ENCODE measurements at places on chromosomes 1 and 21. TPM values are rescaled to one million over a fixed set of nuclear protein-coding genes. Genes with fewer than 3 reads are reported as not detected.

DNA sequence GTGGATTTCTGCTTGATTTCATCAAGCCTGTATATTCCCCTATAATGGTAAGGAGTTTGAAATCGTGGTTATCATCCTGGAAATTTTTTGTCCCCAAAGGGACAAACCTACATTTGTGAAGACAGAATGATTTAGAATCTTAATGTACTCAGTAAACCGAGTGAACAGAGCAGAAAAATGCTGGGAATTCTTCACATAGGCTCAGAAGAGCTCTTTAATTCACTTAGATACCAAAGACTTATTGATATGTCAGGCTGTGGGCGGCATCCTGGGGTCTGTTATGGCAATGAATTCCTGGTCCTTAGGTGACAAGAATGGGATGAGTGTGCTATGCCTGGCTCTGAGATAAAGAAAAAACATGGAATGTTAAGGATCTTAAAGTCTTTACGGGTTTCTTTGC, 74.9 kb downstream of the ROR1 start:
- H3K36me3 ChIP-seq = no peaks in the 10 kb centered on the region
- no peak for DNase-seq
- H3K27me3 ChIP-seq = no peaks in the 10 kb centered on the region
- H3K4me1 ChIP-seq = no peaks in the 10 kb centered on the region
- no peak overlapping the region for H3K27ac ChIP-seq

DNA sequence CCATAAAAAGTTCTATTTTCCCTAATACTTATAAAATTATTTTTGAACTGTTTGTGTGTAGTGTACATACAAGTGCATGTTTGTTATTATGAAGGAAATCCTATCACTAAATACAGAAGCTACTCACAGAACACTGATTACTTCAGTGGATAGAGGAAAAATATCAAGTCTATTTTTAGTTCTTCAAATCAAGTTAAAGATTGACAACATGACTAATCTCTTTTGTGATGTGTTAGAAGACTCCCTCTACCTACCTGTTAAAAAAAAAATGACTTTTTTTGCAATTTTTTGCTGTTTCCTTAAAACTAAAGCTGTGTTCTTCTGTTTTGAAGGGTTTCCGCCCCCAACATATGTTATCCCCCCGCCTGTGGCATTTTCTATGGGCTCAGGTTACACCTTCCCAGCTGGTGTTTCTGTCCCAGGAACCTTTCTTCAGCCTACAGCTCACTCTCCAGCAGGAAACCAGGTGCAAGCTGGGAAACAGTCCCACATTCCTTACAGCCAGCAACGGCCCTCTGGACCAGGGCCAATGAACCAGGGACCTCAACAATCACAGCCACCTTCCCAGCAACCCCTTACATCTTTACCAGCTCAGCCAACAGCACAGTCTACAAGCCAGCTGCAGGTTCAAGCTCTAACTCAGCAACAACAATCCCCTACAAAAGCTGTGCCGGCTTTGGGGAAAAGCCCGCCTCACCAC, 45.5 kb downstream of the NCF2 start:
- no peak overlapping the region for H3K4me3 ChIP-seq
- H3K4me1 ChIP-seq = no peaks in the 10 kb centered on the region
- peaks cover 90% of the 10 kb centered on the region for H3K36me3 ChIP-seq

DNA sequence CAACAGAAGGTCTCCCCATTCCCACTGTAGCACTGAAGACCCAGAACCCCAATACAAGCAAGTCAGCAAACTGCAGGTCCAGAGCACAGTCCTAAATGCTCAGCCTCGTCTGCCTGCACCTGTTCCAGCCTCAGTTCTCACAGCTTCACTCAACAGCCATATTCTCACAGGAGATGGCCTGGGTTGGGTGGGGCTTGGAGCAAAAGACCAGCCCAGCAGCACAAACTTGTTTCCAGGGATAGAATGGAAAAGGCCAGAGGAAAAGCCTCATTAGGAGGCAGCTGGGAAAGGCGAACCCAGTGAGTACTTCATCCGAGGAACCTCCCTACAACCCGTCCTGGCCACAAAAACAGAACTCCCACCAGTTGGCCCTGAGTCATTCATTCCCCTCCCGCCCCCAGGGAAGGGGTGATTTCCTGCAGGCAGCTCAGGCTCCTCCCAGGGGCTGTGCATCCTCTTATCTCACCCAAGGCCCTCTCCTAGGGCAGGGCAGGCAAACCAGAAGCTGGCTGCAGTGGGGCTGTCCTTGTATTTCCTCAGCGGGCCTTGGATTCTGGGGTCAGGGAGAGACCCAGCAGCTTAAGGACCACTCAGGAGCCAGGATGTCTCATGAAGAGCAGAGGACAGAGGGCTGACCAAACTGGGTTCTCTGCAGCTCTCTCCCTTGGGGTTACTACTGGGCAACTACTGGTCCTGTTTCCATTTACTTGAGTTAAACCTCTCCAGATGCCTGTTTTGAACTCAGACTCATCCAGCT, 7.4 kb upstream of the MPL start:
- H3K27me3 ChIP-seq = no peaks in the 10 kb centered on the region
- no peak overlapping the region for H3K4me3 ChIP-seq
- H3K36me3 ChIP-seq = no peaks in the 10 kb centered on the region
- H3K27ac ChIP-seq = no peak overlapping the region

DNA sequence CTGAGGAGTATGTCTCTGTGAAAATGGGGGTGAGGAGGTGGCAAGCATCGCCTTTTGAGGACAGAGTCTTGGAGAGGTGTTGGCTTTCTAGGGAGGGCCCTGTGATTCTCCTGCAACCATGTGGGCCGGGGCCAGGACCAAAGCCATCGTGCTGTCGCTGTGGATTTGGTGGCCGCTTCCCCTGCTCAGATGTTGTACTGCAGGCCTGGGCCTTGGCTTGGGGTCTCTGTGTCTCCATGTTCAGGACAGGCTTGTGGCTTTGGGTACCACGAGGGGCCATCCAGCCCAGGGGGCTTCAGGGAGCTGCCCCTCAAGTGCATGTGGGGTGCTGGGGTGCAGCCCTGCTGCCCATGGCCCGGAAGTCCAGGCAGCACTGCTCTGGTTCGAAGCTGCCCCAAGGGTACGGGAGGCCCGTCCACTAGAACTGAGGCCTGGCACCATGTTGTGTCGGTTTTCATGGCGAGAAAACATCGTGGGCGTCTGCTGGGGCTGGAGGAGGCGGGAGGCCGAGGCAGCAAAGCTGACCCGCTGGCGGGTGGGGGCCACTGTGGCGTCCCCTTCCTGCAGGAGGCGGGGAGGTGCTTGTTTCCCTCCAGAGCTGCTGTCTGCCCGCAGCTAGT, 55.4 kb downstream of the SKI start:
- no peak for DNase-seq
- H3K4me3 ChIP-seq = no peak overlapping the region
- H3K36me3 ChIP-seq = no peaks in the 10 kb centered on the region
- H3K4me1 ChIP-seq = peaks cover 23% of the 10 kb centered on the region

DNA sequence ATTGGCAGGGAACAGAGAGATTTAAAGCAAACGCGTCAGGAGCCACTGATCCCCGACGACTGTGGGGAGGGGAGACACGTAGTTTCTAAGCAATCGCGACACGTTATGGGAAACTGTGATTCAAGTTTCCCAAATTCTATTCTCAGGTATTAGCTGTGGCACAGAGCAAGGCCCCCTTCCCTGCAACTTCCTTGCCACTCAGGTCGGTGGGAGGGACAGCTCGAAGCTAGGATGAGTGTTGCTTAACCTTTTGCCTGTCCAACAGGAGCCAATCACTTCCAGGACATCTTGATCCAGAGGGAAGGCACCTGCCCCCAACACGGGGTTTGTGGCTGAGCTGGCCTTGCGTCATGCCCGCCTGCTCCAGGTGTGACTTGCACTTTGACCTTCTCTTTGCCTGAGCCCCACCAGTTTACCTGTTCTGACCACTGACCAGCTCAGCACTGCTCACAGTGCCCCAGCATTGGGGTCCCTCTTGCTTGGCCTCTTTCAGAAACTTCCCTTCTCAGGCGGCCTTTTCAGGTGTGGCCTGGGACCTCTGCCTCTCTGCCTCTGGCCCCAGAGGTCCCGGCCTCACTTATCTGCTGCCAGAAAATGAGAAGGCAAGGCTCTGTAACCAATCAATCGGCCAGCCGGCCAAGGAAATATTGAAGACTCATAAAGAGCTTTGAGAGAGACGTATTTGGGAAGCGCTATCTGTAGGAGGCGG, 24.6 kb downstream of the TEX35 start:
- no peak overlapping the region for H3K27ac ChIP-seq
- no peaks in the 10 kb centered on the region for H3K27me3 ChIP-seq
- no peaks in the 10 kb centered on the region for H3K36me3 ChIP-seq

DNA sequence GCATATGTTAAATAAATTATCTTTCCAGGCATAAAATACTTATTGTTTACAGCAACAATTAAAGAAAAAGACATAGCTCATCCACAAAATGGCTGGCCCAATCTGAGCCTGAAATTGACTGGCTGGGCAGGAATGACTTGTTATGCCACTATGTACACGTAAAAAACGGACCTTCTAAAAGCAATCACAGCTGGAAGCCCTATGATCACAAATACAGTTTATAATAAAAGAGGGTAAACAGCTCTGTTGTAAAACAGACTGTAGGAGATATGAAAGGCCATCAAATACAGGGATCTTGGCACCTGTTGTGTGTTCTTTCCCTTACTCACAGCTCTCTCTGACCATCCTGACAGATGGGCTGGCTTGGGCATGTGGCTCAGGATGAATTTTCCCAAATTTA, 70.5 kb upstream of the DMRTA2 start:
- peaks cover 11% of the 10 kb centered on the region for H3K36me3 ChIP-seq
- no peaks in the 10 kb centered on the region for H3K4me1 ChIP-seq
- DNase-seq = no peak
- no peaks in the 10 kb centered on the region for H3K27me3 ChIP-seq
- H3K27ac ChIP-seq = no peak overlapping the region

GRCh38 chr1:25031601-25031965, 101.5 kb upstream of the RUNX3 start:
- peaks cover 98% of the 10 kb centered on the region for H3K4me1 ChIP-seq
- H3K36me3 ChIP-seq = no peaks in the 10 kb centered on the region
- peak; percentile 36 for DNase-seq
- H3K27ac ChIP-seq = peak overlapping the region; percentile 87
- no peak overlapping the region for H3K4me3 ChIP-seq

DNA sequence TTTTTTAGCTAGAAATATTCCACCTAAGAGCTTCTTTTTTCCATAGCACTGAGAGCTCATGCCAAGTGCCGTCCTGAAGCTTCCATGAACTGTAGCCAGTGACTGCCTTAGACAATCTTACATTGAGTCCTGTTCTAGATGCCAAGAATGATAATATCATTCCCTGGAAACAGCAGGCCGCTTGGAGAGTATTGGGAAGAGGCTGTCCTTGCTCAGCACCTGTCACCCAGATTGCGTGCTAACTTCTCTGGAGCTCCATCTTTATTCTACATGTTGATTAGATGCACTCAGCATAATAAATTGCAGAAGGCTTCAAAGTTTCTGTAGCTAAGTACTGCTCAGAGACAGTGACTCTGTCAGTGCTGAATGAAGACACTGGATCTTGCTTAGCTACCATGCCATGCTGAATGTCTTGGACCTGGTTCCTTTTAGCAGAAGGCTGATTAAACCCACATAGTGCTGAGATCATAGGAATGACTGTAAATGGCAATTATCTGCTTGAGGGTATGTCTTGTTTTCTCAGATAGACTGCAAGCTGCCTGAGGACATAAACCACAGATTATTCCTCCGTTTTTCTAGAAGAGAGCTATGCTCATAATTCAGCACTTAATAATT, 83.1 kb upstream of the IRF2BP2 start:
- H3K4me1 ChIP-seq = no peaks in the 10 kb centered on the region
- H3K27me3 ChIP-seq = no peaks in the 10 kb centered on the region
- no peaks in the 10 kb centered on the region for H3K36me3 ChIP-seq
- no peak overlapping the region for H3K27ac ChIP-seq

DNA sequence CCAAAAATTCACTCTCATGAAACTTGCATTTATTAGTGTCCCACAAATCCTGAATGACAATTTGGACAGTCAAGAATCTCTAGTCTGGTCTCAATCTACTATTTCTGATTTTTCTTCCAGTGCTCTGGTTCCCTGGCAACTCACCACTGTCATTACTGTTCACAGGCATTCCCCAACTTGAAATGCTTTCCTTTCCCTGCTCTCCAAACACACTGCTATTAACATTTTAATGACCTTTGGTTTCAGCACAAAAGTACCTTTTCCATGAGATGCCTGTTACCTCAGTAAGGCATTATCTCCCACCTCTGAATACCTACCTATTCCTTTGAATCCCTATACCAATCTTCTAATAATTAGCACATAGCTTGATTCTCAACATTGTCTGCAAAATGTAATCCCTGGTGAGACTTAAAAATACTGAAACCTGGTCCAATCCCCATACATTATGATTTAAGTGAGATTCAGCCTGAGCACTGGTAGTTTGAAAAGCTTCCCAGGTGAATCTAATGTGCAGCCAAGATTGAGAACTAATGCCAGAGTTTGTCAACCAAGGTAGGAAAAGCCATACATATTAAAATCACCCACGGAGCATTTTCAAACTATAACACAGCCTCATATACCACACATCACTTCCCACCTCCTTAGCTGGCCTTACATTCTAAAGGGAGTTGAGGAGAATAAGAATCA, 11.7 kb upstream of the ANGPTL3 start:
- H3K27me3 ChIP-seq = no peaks in the 10 kb centered on the region
- DNase-seq = no peak
- no peaks in the 10 kb centered on the region for H3K36me3 ChIP-seq
- no peak overlapping the region for H3K4me3 ChIP-seq
- H3K4me1 ChIP-seq = no peaks in the 10 kb centered on the region
- H3K27ac ChIP-seq = no peak overlapping the region

- no peak for DNase-seq
- H3K27me3 ChIP-seq = no peaks in the 10 kb centered on the region
- no peak overlapping the region for H3K27ac ChIP-seq
- no peaks in the 10 kb centered on the region for H3K4me1 ChIP-seq
- no peak overlapping the region for H3K4me3 ChIP-seq
Measured at GRCh38 chr1:59639266-59639665, 175.5 kb upstream of the HOOK1 start.

GRCh38 chr1:89360716-89361115, 3.1 kb upstream of the GBP6 start:
- H3K27ac ChIP-seq = no peak overlapping the region
- peaks cover 5% of the 10 kb centered on the region for H3K4me1 ChIP-seq
- no peak overlapping the region for H3K4me3 ChIP-seq
- no peaks in the 10 kb centered on the region for H3K27me3 ChIP-seq
- no peaks in the 10 kb centered on the region for H3K36me3 ChIP-seq
- no peak for DNase-seq

DNA sequence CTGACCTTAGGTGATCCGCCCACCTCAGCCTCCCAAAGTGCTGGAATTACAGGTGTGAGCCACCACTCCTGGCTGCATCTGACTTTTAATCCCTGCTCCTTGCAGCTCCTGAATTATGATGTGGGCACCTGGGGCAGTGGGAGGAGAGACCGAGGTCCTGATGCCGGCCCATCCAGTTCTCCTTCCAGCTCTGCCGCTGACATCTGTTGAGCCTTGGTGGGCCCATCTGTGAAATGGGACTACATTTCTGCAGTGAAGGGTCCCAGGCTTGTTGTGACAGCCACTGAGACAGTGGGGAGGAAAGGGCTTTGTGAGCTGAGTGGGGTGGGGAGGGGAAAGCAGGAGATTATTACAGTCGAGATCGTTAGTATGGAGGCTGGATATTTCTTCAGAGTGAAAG, 11.8 kb downstream of the PLA2G2F start:
- H3K27ac ChIP-seq = no peak overlapping the region
- no peaks in the 10 kb centered on the region for H3K36me3 ChIP-seq
- no peak overlapping the region for H3K4me3 ChIP-seq

Gene ELAVL4
- not detected for total RNA-seq

Gene FOXD3
- total RNA-seq = not detected

Gene PGM1
- total RNA-seq = 23.7 TPM

Gene DCST2
- 0.30 TPM for total RNA-seq

Gene SPRR2A
- not detected for total RNA-seq

Data from natural killer cell (primary cell).